ENCODE measurements at places on chromosomes 16 and 17.

- DNase-seq, result no peak
These were observed 39.4 kb downstream of the HEATR6 start for GRCh38 chr17:60039114-60039846.

GRCh38 chr17:31509805-31510177 lies 118.3 kb downstream of the RAB11FIP4 start:
- DNase-seq, result no peak

- DNase-seq, result no peak
These were observed 88.3 kb upstream of the DNAH17 start for GRCh38 chr17:78665387-78665951.

GRCh38 chr16:35711435-35711834 lies 2252.0 kb downstream of the TP53TG3F start:
- DNase-seq, result no peak

DNA sequence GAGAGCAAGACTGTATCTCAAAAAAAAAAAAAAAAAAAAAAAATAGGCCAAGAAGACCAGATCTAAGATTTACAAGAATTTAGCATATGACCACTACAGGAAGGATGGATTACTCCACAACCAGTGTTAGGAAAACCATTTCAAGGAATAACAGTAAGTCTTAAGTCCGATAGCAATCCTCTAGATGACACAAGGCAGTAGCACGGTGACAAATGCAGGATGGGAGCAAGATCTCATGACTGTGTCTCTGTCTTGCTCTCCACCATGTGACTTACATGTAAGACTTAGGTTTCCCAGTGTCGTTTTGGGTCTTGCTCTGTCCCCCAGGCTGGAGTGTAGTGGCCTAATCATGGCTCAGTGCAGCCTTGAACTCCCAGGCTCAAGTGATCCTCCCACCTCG lies 27.8 kb downstream of the C16orf96 start:
- DNase-seq, result no peak

DNA sequence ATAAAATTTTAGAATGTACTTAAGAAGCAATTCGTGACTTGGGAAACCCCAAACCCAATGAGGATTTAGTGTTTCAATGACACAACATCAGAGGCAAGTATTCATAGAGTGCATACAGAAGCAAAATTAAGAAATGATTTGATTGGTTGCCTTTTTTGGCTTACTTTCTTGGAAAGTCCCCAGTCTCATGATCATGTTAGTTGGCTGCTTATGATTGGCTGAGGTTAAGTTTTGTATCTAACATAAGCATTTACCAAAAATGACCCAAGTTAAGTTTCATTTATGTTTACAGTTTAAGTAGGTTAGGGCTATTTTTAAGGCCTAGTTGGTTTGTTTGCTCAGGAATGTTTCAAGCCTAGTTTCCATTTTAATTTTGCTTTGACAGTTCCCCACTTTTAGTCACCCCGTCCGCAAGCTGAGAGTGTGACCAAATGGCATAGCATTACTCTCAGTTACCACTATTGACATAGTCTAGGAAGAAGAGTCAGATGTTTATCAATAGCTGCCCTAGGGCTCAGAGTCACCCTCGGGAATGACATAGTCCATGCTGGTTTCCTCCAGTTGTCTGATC lies 36.2 kb downstream of the DGKE start:
- no peak for DNase-seq

Data from NCI-H774 (cell line).